ENCODE measurements at places on chromosomes 3 and 15.

DNA sequence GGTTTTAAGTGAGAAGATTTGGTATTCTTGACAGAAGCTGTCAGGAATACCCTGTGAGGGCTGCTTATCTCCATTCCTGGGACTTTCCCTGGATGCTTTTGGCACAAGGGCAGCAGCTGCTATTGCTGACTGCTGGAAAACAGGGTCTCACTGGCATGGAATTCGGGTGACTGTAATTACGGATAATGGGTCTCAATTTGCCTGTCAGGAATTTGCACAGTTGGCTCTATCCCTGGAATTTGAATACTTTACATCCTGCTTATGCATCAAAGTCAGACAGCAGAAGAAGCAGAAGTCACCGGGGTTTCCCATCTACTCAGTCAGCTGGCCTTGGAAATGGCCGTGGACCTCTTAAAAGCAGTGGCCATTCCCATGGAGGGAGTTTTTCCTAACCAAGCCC, 25.9 kb upstream of the AKAP13 start:
- no peak for DNase-seq

- no peak for DNase-seq
Observed at GRCh38 chr15:94266789-94267188, 35.4 kb downstream of the MCTP2 start.

- DNase-seq, result no peak
Observed at GRCh38 chr15:29910068-29910467, 87.8 kb upstream of the TJP1 start.

DNA sequence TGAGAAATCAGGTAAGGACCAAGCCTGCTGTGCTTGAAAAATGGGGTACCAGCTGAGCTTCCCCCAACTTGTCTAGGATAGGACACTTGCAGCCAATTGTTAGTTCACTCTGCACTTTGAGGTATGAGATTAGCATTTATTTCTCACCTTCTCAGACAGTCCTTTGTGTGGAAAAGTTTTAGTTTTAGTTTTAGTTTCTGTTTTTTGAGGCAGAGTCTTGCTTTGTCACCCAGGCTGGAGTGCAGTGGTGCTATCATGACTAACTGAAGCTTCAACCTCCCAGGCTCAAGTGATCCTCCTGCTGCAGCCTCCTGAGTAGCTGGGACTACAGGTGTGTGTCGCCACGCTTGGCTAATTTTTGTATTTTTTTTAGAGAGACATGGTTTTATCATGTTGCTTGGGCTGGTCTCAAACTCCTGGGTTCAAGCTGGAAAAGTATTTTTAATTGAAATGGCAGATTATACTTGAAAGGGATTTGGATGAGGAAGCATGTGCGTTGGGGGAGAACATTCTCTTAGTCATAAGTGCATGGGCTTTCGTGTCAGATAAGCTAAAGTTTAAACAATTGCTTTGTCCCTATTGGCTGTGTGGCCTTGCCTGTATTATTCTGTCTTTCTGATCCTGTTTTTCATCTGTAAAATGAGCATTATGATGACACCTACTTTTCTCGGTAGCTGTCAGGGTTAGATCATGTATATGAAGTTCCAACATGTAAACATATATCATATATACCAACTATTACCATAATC, 25.2 kb upstream of the CCK start:
- no peak for DNase-seq

GRCh38 chr3:64158334-64158733, 66.9 kb downstream of the PRICKLE2 start:
- DNase-seq, result no peak

DNA sequence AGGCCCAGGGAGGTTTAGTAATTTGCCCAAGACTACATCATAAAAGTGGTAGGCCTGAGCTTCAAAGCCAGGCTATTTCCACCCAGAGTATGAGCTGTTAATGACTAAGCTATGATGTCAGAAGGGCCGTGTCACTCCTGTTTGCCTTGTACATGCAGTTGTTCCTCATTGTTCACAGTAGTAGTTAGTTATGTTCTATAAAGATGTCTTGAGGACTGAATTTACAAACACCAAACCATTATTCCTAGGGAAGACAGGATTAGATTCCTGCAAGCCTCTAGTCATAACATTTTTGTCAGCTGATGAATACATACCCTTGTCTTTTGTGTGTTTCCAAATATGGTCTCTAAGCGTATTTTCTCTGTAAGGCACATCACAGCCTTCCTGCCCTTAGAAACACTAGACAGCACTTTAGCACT, 20.9 kb upstream of the LARS2 start:
- DNase-seq, result no peak

DNA sequence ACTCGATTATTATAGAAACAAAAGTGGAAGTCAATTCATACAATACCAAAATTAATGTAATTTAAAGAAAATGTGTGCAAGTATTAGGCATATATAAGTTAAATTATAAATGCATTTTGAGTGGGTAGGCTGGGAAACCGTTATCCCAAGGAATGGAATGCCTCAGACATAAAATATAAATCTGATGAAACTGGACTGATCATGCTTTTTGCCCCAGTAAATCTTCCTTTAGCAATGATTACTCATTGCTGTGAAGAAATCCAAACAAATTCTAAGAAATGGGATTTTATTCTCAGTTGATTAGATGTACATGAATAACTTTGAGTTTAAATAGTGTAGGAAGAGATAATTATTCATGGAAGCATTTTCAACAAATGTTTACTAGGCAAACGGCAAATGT, 185.5 kb upstream of the KCNMB2 start:
- DNase-seq, result no peak

- no peak for DNase-seq
Observed at GRCh38 chr3:148372206-148372875, 325.4 kb upstream of the AGTR1 start.

DNA sequence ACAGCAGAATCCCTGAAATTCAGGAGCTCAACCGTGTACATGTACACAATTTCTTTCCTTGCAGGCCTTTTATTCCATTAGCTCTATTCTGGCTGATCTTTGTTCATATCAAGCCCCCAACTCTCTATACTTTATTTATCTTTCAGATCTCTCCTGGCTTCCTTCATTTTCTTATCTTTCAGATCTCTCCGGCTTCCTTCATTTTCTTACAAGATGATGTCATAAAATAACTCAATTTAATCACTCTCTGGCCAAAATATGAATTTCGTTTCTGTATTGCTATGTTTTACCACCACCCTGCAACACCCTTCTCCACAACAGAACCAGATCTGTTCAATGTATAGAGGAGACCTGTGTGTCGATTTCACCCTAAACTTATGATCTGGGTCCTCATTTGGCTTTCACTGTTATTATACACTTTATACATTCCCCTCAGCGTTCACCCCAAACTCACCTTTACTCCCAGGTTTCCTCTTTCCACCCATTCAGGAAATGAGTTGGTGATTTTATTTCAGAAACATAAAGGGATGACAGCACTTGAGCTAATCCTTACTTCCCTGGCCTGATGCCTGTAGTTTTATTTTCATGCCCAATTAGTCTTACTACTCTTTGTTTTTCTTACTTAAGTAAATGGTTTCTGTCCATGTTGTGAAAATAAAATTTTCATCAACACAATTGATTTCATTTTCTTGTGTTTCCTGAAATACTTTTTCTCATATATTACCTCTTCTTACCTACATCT, 195.5 kb downstream of the BCHE start:
- no peak for DNase-seq

- DNase-seq, result no peak
Observed at GRCh38 chr3:10356461-10356981, 35.6 kb upstream of the SEC13 start.

All from SIG-M5 (cell line).